ENCODE measurements at places on chromosomes 2 and 18.

DNA sequence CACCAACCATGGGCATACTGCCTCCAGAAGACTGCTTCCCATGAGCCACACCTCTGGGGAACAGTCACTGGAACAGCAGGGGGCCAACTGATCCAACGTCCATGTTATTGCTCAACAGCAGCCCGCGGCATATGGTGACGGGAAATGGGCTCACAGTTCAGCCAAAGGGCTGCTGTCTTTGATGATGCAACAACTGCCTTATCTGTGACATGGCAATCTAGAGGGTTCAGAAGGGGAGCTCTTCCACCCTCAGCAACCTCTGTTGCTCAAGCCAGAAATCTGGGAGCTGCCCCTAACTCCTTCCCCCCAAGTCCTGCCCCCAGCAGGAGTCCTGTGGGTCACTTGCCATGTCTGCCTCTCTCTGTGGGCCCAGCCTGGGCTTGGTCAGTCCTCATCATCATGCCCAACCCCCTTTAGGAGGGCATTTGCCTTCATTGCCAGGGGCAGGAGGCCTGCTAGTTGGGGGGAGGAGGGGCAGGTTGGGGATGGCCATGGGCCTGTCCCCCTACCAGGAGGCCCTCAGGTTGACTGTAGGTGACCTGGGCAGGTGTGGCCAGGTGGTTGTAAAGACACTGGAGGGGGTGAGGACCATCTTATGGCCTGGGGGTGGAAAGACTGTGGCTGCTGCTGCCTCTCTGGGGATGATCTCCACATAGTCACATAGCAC lies 212.9 kb downstream of the CYP26B1 start:
- no peak for DNase-seq

- DNase-seq, result peak; percentile 86
These were observed 179.8 kb upstream of the HAAO start for GRCh38 chr2:42971947-42972736.

DNA sequence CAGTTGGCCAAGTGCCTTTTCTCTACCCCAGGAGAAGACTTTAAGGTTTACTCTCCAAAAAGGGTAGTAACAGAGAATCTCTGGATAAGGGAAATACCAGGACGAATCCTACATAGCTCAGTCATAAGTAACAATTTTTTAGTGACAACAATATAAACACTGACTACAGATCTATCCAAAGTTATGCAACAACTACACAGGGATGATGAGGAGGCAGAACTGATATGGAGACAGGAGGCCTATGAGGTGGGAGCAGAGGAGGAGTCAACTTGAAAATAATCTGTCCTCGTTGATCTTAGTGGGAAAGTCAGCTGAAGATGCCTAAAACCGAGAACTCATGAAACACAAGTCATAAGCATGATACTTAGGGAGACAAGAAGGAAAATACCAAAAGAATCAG lies 40.2 kb downstream of the SLC35F5 start:
- DNase-seq, result no peak

DNA sequence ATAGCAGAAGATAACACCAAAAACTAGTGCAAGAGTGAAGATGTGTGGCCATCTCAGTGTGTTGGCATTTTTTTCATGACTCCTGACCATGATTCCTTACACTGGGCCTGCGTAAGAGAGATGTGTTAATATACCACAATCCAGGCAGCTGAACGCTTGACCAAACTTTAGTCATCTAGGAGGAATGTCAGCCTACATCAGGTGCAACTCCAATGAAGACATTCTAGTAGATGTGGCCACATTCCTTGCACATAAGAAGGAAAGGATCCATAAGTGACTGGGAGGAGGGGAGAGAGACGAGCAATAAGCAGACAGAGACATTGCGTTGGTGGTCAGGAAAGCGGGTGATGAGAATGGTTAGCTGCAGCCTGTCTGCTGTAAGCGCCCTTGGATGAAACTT lies 42.6 kb downstream of the CYRIA start:
- DNase-seq, result peak; percentile 81

DNA sequence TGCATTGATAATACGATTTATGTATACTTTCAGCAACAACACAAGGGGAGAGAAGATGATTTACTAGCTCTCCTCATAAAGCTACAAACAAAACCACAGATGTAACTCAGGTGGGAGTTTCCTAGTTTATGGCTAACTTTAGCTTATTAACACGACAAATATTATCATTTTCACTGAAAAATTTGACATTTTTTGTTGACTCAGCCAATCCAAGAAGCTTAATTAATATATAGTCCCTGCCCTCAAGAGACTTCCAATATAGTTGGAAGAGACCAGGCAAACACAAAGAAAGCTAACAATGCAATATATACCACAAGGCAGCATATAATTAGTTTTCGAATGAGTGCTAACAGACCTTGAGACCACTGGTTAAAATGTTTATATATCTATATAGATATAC lies 775 bp downstream of the WDR12 start:
- DNase-seq, result no peak

GRCh38 chr2:98586551-98587140 lies 21.7 kb downstream of the COA5 start:
- no peak for DNase-seq

DNA sequence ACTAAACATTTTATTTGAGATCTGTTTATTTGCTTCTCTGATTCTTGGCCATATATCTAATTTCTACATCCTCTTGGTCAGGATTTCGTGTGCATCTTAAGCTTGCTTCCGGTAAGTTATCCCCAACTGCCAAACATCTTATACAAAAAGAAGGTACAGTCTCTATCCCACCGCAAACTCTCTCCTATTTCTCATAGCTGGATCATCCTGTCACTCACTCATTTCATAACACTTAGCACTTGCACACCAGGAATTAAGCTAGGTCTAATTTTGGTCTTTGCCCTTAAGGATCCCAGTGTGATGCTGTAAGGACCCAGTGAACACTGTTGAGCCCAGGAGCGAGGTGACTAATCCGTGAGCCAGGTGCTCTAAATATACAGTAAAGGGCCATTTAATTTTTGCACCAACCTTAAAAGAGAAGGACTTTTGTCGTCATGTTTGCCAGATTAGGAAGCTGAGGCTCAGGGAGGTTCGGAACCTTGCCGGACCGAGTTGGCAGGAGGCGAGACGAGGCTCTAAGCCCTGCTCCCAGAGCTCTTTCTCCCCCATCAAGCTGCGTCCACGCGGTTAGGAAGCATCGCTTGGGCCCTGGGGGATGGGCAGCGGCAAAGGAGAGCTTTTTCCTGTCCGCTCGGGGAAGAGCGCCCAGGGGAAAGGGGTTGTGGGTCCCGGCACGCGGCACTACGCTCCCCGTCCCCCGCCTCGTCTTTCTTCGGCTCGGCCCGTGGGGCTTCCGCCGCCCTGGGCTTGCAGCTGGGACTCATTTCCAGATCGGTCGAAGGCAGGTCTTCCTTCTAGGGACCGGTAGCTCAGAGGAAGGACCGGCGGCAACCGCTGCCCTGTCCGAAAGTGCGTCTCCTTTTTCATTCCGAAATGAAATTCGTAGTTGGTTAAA lies 4.1 kb upstream of the ITPRIPL1 start:
- peak; percentile 44 for DNase-seq

DNA sequence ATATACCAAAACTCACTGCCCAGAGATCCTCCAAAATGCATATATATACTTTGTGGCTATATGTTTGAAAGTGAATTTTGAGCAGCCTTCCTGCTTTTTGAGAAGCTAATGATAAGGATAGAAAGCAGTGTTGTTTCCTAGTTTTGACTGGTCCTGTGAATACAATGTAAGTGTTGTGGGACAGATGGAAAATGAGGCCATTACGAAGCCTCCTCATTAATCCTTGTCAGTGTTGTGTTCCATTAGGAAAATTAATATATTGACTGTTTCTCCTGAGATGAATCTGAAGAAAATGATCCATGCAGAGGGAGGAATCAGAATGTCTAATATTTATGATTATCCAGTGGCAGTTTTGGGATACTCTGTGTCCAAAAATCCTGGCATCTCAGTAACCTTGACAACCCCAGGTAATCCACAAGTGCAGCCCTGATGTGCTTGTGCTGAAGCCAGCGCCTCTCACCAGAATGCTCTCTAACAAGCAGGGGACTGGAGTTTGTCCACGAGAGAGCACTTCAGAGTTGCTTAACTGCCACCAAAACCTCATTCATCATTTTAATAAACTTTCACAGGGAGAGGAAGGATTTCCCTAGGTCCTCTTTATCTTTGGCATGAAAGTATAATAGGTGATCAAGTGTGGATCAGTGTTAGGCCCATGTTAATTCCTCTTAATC lies 418.6 kb downstream of the CMPK2 start:
- DNase-seq, result no peak

- DNase-seq, result no peak
These were observed 50.1 kb downstream of the PPM1B start for GRCh38 chr2:44218771-44219170.

DNA sequence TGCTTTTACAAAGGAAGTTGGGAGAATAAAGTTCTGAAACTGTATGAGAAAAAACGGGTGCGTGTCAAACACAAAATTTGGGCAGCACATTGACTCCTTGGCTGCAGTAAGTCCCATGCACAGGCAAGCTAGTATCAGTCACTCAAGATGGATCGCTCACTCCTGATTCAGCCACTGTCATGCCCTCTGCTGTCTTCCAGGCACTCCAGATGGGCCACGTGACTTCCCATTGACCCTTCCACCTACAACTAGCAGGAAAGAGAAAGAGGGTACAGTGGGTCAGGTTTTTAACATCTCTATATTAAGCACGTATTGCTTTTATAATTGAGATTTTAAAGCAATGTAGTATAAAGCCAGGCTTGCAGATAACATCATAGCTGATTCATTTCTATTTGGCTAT lies 8.6 kb downstream of the ARHGEF33 start:
- peak; percentile 37 for DNase-seq

DNA sequence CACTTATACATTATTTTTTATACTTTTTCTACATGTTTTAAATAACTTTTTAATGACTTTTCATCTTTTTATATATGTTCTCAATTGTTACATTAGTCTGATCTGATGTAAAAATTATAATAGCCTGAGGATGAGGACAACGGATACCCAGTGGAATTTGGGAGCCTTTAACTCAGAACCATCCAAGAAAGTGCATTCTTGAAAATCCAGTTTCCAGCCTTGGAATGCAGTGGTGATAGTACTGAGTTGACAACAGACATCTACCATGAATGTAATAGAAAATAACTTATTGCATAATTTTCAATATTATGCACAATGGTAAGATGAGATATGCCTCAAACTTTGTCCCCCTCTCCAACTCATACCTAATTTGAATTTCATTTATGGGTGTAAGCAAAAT lies 120.7 kb upstream of the ZC3H15 start:
- no peak for DNase-seq

DNA sequence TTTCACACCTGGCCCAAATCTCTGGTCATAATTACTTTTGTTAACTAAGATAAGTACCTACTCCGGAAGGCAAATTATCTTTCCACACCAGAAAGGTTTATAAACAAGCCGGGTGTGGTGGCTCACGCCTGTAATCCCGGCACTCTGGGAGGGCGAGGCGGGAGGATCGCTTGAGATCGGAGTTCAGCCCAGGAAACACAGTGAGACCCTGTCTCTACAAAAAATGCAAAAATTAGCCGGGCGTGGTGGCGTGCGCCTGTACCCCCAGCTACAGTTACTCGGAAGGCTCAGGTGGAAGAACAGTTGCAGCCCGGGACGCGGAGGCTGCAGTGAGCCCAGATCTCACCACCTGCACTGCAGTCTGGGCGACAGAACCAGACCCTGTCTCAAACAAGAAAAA lies 2.1 kb downstream of the PUM2 start:
- DNase-seq, result no peak

DNA sequence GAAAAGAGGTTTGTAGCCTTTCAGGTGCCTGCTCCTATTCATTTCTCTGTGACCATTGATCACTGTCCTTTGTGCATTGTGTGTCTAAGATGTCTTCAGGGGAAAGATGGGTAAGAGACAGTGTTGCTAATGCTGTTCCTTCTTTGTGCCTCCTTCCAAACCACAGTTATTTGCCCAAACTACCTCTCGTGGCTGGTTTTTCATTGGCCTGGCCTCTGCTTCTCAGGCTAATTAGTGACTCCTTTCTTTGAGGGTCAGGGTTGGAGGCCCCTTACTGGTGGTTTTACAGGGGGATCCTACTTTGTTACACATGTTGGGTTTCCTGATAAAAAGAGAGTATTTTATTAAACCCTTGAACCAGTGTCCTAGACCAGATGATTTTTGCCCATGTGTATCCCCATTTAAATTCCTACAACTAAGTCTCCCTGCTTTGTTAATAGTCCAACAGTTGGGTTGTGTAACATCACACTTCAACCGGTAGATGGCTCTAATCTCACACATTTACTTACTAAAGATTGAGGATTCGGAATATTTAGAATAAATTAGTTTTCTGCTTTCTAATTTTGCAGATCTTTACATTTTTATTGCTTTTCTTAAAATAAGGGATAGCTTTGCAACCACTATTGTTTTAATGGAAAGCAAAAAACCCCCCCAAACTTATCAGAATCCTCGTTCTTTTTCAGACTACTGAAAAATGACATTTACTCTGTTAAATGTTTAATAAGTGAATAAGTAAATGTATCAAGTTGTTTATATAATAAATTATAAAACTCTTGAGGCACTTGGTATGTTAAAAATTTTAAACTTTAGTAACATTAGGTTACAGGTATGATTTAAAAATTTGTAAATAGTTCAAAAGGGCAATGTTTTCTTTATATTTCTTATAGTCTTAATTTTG lies 2.4 kb downstream of the MARS2 start:
- DNase-seq, result peak; percentile 58

DNA sequence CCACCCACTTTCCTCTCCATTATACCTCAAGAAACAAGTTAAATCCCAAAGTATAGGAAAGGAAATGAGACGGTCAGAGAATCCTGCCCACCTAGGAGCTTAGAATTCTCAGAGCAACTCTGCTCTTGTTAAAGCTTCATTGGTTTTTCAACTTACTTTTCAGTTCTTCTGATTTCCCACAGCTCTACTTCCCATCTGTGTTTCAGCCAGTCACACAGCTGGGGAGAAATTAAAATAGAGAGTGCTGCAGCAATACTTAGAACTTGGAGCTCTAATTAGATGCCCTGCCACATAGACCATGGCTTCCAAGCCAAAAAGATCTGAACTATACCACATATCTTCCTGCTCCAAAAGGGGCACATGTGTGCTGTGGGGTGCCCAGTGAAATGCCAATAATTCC lies 166.7 kb downstream of the RIT2 start:
- no peak for DNase-seq

DNA sequence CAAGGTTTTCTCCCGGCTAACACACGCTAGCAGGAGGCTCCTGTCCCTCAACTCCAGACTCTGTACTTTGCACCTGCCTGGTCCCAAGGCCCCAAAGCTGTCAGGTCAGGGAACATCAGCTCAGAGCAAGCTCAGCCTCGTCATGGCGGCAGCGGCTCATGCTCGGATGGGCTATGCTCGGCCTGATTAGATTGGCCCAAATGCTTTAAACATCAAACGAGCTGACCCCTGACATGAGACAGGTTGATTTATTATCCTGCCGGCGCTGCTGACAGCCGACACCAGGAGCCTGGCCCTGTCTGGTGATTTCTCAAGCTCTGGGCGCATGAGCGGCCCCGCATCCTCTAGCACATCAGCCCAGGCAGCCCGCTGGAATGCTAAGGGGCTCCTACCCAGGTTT lies 436.4 kb downstream of the EIPR1 start:
- no peak for DNase-seq

GRCh38 chr2:214628091-214628490 lies 181.4 kb downstream of the BARD1 start:
- DNase-seq, result peak; percentile 15

GRCh38 chr18:23400918-23401317 lies 52.2 kb upstream of the RIOK3 start:
- no peak for DNase-seq

- DNase-seq, result peak; percentile 6
These were observed 37.0 kb upstream of the PKDCC start for GRCh38 chr2:42010743-42011298.

GRCh38 chr18:25167612-25168410 lies 184.2 kb downstream of the ZNF521 start:
- DNase-seq, result no peak
